Activated T-cell treated with anti-CD3 and anti-CD28 coated beads, Interleukin-2, amount 50 U/mL, for 4 hours (primary cell): ENCODE measurements at places on chromosomes 6 and 20. TPM values are rescaled to one million over a fixed set of nuclear protein-coding genes. Genes with fewer than 3 reads are reported as not detected.
A peak's percentile ranks its signal among the peaks of the same experiment; 100 is the strongest.

The GJA10 gene
- not detected for total RNA-seq

The HCK gene
- total RNA-seq: 0.46 TPM

The PNPLA1 gene
- total RNA-seq: not detected

The PRSS16 gene
- total RNA-seq: 0.15 TPM

The C20orf204 gene
- 3.9 TPM for total RNA-seq

The NOTCH4 gene
- 0.40 TPM for total RNA-seq

The RAMACL gene
- 4.6 TPM for total RNA-seq

The F13A1 gene
- 0.15 TPM for total RNA-seq

DNA sequence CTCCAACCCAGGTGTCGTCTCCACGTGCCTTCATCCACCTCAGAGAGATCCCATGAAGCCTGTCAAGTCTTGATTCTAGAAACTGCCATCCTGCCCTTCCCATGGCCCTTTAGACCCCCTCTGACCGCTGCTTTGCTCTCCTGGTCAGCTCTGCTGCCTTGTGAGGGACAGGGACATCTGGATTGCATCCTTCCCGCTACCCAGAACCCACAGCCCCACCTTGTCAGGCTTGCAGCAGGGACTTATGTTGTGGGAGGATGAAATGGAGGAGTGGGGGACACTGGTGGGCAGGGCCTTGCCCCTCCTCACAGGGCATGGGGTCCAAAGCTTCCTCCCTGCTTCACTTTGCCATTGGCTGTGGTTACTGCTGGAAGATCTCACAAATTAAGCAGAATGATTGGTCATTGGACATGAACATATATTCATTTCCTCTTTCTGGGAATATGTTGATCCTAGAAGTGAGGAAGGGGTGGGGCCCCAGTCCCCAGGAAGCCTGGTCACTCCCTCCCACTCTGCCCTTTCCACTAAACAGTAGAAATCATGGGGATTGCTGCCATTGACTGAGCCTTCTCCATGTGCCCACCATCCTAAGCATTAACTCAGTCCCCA, 4.5 kb downstream of the GLP1R start:
- DNase-seq: no peak

DNA sequence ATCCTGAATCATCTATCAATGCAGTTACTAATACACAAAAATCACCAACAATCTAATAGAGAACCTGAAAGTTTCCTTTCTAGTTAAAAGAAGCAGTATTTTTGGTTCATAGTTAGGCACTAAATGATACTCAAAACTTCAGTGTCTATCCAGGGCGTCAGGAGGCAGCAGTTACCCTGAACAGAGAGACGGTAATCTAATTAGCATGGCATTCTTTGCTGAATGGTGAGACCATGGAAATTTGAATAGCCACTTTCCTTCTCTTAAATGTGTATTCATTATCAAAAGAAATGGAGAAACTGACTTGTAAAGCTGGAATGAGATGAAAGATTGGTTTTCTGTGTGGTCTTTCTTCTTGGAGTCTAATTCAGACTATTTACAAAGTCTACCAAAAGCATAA, 146.6 kb upstream of the BMP5 start:
- no peak for DNase-seq

- DNase-seq: no peak
These were observed 480 bp downstream of the ABCF1 start for GRCh38 chr6:30571762-30572082.

DNA sequence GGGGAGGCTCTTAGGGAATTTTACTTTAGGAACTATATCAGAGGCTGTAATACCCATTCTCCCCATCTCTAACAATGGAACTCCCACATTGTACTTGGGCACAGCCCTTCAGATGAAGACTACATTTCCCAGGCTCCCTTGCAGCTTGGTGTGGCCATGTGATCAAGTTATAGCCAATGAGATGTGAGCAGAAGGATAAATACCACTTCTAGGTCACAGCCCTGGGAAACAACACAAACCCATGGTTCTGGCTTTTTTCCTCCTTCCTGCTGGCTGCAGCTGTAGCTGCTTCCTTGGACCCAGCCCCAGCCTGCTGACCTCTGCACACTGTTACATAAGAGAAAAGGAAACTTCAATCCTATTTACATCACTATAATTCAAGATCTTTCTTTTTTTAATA, 445.9 kb upstream of the JARID2 start:
- no peak for DNase-seq

DNA sequence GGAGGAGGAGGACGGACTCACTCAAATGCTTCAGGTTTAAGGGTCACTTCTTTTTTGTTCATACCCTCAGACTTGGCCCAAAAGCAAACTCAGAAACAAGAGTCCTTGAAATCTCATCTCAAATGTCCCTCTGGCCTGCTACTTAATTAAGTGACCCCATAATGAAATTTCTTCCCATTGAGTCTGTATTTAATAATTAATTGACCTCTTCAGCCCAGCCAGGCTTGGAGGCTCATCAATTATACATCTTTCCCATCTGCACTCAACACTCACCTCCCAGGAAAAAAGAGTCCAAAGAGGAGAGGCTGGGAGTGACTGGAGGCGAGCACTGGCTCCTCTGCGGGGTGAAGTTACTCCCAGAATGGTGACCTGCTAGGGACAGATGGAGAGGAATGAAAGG, 90.5 kb upstream of the EYA2 start:
- no peak for DNase-seq

DNA sequence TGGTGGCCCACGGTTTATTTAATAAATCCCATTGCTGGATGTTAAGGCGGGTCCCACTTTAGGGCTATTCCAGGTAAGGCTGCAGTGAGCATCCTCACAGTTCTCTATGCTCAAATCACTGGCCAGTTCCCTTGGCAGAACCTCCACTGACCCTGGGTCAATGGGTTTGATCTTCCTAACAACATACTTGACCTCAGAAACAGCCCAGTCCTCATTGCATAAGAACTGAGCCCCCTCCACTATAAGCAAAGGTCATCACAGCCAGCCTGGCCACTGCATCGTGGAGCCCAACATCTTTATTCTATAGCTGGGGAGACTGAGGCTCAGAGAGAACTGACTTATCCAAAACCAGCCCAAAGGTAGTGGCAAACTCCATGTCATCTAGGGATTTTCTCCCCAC, 4.3 kb upstream of the BPIFB1 start:
- DNase-seq: no peak

- DNase-seq: no peak
These were observed 6.9 kb downstream of the ENPP3 start for GRCh38 chr6:131643855-131644460.

- DNase-seq: no peak
These were observed 50.5 kb upstream of the CSE1L start for GRCh38 chr20:48995589-48995988.

- no peak for DNase-seq
These were observed 57.4 kb downstream of the NCOA6 start for GRCh38 chr20:34768096-34768495.

- DNase-seq: peak; percentile 37
These were observed 69.1 kb upstream of the PBOV1 start for GRCh38 chr6:138287144-138287955.

- DNase-seq: peak; percentile 79
These were observed 1.2 kb upstream of the C6orf62 start for GRCh38 chr6:24720131-24720603.

GRCh38 chr20:8670893-8671215, 398.0 kb upstream of the PLCB4 start:
- DNase-seq: no peak

DNA sequence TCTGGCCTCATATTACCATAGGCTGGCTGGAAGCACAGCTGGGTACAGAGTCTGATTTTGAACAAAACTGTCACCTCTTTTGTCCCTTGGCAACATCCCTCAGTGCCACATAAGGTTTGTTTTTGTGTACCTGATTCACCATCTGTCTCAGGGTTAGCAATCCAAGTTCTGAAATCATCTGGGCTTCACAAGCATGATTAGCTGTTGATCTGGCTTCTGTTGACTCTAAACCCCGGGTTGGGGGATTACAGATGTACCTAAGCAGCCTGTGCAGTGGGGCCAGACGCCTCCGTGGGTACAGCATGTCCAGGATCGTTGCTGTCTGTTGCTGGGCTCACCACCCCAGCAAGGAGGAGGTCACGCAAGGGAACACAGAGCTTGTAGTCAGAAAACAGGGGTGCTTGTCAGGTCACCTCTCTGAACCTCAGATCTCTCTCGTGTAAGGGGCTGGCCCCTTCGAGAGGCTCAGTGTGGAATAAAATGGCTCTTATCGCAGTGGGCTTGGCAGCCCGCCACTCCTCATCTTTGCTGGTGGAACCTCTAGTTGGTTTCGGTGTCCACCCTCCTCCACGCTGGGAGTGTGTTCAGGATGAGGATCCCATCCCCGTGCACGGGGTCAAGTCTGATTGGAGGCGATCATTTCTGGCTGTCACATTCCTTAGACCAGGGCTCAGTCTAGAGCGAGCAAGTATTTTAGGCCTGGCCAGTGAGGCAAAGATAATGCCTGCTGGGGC, 39.2 kb upstream of the ZNF831 start:
- DNase-seq: no peak

- no peak for DNase-seq
These were observed 209.9 kb downstream of the LRFN2 start for GRCh38 chr6:40377173-40377806.

DNA sequence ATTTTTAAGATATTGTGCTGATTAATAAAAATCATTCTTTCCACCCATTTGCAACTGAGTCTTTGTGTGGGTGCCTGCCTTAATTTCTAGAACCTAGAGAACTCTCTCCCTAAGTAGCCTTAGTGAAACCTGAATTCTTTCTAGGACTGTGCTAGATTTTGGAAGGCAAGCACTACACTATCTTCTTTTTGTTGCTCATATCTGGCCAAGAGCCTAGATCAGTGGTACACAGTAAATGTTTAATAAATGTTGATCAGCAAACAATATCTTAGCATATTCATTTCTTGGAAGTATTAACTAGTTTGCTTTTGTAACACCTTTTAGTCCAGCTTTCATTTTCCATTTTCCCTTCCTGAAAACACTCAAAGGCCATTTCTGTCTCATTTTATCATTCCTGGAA, 108.5 kb upstream of the CARMIL1 start:
- DNase-seq: no peak

- DNase-seq: no peak
These were observed 21.2 kb upstream of the BNIP5 start for GRCh38 chr6:36357872-36358225.

GRCh38 chr6:126302191-126302590, 37.7 kb upstream of the CENPW start:
- no peak for DNase-seq

DNA sequence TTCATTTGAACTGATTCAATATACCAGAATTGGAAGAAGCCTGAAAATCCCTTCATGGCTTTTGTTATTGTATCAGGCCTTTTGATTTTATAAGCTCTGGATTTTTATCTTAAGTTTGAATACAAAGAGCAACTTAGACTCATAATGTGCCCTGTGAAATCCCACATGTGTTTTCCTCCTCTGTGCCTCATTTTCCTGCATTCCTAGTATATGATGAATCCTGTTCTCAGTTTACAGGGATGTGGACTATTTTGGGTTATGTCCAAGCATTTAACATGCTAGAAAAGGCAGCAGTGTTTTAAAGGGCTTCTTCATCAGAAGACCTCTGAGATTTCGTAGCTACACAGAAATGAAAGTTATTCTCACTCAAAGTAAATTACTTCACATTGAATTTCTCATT, 455.0 kb downstream of the RFPL4B start:
- DNase-seq: no peak

DNA sequence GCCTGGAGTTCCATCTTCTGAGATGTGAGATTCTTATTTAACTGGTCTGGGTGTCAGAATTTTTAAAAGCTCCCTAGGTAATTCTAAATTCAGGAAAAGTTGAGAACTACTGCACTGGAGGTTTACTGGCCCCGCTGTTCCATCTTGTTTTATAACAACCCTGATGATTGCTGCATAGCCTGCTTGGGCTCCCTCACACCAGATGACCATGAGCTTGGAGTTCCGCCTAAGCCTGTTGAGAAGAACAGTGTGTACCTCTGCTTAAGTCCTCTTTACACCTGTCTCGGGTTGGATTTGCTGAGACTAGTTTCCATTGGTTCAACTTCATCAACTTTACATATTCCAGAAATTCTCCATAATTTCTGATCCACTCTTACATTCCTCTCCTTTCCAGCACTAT, 77.9 kb downstream of the FKBP5 start:
- DNase-seq: no peak

DNA sequence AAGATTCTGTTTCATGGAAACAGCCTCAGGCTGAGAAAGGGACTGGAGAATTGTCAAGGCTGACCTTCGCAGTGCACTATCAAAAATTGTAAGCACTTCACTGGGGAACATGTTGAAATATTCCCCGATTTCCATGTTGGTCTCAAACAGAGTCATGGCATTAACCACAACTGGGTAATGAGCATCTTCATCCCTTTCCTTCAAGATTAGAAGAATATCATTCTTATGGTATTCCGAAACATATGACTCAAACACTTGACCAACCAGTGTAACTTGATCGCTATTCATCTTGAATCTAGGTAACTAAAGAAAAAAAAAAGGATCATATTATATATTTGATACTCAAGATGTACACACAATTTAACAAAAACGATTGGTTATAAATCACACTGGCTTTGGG, 3.5 kb downstream of the MCM9 start:
- DNase-seq: no peak

- DNase-seq: no peak
These were observed 138.8 kb upstream of the LAMA2 start for GRCh38 chr6:128743974-128744765.

DNA sequence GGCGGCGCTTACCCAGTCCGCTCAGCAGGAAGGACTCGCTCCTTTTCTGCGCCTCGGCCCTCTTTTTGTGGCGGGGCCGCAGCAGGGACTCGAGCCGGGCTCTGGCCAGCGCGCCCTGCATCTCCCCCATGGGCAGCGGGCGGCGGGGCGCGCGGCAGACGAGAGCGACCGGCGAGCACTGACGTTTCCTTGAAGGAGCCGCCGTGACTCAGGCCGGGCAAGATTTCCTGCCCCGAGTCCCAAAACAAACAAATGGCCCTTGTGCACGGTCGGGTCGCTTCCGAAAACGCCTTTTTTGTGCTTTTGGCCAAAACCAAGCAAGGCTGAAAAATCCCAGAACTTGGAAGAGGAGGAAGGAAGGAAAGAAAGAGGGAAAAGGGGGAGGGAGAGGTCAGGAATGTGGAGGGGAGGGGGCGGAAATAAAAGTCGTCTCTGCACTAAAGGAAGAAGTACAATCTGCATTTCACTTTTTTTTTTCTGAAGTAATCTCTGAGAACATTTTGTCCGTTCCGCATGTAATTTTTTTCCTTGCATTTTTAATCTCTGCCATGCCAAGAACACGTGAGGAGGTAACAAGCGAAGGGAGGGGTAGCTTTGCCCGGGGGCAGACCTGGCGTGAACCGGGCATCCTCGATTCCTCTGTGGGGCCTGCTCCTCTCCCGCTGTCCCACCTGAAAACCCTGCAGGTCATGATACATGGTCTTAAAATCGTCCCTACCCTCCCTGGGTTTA, 123.3 kb upstream of the SLC2A12 start:
- DNase-seq: peak; percentile 41

GRCh38 chr6:169965657-169966311, 214.4 kb downstream of the ERMARD start:
- no peak for DNase-seq

GRCh38 chr20:47330933-47331708, 25.4 kb downstream of the ZMYND8 start:
- DNase-seq: no peak

GRCh38 chr6:63765828-63766227, 130.2 kb downstream of the PHF3 start:
- no peak for DNase-seq

- no peak for DNase-seq
These were observed at the start of gene DEFB132 for GRCh38 chr20:257419-257818. Gene DEFB132 (plus strand): TSS chr20:257724. CDS start chr20:257779, 55 bp downstream.
